Hematopoietic multipotent progenitor cell (in vitro differentiated cells): ENCODE measurements at places on chromosomes 2 and 18. TPM values are rescaled to one million over a fixed set of nuclear protein-coding genes. Genes with fewer than 3 reads are reported as not detected.

TMEM169 gene
- under 0.01 TPM for total RNA-seq

DNA sequence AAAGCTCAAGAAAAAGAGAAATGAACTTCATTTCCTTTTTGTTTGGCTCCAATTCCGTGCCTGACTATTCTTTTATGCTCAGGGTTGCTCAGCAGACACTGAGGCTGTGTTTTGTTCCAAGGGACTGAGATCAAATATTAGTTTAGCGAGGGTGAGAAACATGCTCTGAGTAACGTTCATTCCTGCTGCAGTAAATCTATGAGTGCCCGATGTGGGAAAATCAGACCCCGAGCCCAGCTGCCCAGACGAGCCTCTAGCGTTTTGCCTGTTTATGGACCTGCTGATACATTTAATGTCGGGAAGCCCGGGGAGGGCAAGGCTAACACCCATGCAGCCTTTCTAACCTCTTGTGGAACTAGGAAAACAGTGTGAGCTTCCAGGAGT is 119.2 kb downstream of the VAPA start:
- DNase-seq = no peak

- no peak for DNase-seq
These were observed 179.5 kb downstream of the PHLPP1 start for GRCh38 chr18:62894681-62895390.

TLX2 gene
- 0.27 TPM for total RNA-seq

DNA sequence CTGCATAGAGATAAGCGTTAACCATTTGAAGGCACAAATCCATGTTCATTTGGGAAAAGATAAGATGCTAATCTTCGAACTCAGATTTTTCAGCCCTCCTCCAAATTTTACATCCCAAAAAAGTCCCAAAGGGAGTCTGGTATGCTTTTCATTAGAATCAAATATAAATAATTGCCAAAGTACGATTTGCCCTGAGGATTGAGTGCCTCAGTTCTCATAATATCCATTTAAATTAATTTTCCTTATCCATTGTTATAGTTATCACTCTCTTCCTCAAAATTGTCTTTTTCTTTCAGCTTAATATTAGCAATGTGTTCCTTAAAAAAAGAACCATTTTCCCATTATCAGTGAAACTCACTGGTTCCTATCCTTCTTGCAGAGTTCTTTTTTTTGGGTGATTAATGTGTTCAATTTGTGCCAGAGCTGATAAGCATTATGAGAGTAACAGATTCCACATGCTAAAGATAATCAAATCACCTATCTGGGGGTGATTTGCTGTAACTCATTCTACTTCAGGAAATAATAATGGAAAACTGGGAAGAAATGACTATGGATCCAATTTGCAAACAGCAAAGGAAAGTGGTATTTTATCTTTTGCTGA is 686 bp downstream of the HNMT start:
- no peak for DNase-seq

- DNase-seq = no peak
These were observed 22.0 kb upstream of the RALBP1 start for GRCh38 chr18:9453283-9453682.

DCAF17 gene
- total RNA-seq = 14.8 TPM

GRCh38 chr2:171160119-171160955 is at the start of gene TLK1:
TLK1 (minus strand) TSS chr2:171160893; CDS start chr2:171160428, 465 bp downstream.
- peak; percentile 86 for DNase-seq
